ENCODE measurements at places on chromosomes 1 and 21.

GRCh38 chr1:164583835-164584539, 25.0 kb downstream of the PBX1 start:
- no peak for DNase-seq

DNA sequence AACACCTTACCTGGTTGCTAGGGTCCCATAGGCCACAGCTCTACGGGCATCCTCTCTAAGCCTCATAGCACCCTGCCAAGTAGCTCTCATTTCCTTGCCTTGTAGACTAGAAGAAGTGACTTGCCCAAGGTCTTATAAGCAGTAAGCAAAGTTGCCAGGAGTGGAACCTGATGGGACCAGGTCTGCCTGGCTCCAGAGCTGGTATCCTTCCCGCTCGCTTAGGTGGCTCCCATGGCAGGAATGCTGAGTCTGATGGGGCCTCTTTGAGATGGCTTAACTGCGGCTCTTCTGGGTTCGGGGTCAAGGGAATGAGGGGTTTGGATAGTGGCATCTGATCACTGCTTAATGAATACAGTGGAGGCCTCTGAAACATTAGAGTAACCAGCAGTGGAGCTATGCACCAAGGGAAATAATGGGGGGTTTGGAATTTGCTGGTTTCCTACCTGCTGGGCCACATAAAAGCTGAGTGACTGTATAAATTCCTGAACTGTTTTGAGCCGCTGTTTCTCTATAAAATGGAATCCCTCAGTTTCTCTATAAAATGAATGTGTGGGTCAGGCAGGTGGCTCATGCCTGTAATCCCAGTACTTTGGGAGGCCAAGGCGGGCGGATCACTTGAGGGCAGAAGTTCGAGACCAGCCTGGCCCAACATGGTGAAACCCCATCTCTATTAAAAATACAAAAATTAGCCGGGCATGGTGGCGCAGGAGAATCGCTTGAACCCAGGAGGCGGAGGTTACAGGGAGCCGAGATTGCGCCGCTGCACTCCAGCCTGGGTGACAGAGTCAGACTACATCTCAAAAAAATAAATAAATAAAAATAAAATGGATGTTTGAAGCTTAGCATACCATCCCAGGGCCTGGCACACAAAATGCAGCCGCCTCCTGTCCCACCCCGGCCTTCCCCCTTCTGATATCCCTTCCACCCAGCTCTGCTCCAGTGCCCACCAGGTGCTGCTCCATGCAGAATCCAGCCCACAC, 12.4 kb downstream of the FAM151A start:
- no peak for DNase-seq

DNA sequence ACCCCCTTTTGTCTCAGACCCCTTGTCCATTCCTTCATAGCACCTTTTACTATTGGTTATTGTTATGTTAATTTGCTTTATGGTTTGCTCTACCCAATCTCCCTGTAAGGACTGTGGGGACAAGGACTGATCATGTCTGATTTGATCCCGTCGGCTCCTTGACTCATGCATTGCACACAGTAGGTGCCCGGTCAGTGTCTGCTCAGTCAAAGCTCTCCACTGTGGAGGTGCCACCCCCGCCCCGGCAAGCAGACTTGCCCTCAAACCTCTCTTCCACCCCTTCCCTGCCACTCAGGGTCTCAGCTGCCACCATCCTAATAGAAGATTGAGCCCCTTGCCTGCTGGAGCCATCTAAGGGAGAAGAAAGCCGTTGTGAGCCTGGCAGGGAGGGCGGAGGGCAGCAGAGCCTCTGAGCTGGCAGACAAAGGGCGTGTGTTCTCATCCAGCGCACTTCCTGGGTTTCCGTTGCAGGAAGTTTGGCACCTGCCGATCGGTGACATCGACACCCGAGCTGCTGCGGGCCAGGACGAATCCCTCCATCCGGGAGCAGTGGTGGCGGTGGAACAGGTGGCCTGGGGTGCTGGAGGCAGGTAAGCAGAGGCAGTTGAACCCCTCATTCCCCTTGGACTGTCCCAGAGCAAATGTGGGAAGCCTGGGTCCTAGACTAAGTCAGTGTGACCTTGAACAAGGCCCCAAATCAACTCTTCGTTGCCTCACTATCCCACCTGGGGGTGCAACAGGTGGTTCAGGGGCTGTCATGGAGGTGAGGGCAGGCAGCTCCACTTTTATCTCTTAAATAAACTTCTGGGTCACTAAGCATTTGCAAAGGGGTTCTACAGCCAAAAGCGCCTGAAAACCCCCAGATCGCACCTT, 2.2 kb upstream of the FBLIM1 start:
- no peak for DNase-seq

DNA sequence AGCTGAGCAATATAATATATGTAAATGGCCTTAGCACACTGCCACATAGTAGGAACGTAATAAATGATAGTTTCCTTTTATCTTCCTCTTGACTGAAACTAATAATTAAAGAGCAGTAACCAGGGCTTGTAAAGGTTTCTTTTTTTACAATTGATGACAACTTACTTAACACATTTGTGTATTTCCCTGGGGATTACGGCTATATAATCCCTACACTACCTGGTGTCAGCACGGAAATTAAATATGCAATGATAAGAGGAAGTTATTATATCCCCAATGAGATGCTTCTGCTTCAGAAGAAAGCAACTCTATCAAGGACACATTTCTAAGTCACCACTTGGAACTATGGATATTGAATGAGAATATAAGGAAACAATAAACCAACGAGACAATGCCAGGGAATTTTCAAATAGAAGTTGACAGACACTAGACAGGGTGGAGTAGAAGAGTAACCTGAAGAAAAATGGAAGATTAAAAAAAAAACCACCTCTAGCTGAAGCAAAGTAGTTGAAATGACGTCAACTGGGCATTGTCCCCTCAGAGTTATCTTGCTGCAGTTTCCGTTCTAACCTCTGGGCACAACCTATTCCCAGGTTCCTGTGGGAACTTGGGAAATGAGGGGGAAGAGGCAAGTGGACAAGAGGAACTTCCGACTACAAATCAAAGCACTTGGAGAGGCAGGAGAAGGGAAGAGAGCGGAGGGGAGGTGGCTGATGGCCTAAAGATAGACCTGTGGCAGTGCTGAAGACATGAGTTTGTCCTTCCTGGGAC, 66.5 kb downstream of the PLPP3 start:
- no peak for DNase-seq

Data from activated CD4-positive, alpha-beta T cell treated with anti-CD3 and anti-CD28 coated beads, Interleukin-2, amount 50 U/mL, for 16 hours (primary cell).